ENCODE measurements at places on chromosomes 4 and X.

GRCh38 chr4:40289366-40290188, 45.6 kb upstream of the CHRNA9 start:
- DNase-seq: no peak

GRCh38 chr4:40227284-40227683, 30.5 kb downstream of the RHOH start:
- DNase-seq: no peak

GRCh38 chr4:123526511-123526910, 129.9 kb downstream of the SPRY1 start:
- DNase-seq: no peak

DNA sequence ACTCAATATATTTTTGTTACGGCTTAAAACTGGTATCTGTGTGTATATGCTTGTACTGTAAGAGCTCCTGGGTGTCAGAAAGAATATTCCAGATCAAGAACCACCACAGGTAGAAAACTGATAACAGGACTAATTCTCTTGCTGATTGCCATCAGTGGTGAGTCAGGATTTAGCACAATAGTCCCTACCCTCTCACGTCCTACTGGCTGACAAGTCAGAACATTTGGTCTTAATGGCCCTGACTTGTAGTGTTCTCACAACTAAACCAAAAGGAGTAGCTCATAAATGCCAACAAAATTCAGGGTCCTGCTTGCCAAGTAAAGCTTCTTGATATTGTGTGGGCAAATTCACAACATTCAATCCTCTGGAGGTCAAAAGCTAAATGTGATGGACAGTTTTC, 105.2 kb upstream of the MAB21L2 start:
- DNase-seq: no peak

DNA sequence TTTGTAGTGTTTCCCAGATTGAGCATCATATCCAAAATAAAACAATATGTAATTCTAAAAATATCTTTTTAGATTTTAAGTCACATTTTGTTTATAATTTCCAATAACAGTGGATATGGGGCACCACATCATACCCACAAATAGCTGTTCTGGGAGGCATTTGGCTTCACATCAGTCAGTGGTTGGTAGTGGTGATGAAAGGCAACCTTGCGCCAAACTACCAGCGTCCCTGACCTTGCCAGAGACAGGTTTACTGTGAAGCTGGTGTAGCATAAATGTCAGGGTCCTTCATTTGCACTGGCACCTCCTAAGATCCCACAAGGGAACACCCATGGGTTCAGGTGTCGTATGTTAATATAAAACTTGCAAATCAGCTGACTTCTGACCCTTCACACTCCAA, 222.2 kb downstream of the DCTD start:
- DNase-seq: no peak

GRCh38 chr4:94244087-94244828, 36.6 kb downstream of the SMARCAD1 start:
- DNase-seq: no peak

Data from thyroid gland (tissue), 4 donors.